CD4-positive, alpha-beta T cell treated with Interleukin-4 for 1 hour (primary cell): ENCODE measurements at places on chromosomes 11 and 22.

- DNase-seq, result no peak
Observed at GRCh38 chr11:102912482-102912830, 37.7 kb upstream of the MMP12 start.

- DNase-seq, result no peak
Observed at GRCh38 chr22:33841281-33842005, 78.8 kb downstream of the LARGE1 start.

GRCh38 chr11:72030472-72031045 lies 31.9 kb downstream of the IL18BP start:
- no peak for DNase-seq

DNA sequence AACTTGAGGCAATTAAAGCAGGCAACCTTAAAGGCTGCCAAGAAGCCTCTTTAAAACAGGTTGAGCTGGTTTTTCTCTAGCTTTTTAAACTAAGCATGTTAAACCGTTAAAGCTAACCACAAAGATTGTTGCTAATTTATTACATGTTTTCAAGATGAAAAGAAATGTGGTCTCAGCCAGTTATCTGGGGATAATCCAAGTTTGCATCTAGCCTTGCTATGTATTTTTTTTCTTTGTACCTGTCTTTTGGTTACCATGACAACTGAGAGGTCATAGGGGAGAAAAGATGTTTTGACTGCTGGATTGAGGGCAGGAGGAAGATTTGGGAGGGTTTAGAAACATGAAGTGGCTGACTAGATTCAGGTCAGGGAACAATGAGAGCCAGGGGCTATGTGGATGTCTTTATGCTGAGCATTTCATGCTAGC lies 19.2 kb upstream of the PGM2L1 start:
- peak; percentile 48 for DNase-seq

DNA sequence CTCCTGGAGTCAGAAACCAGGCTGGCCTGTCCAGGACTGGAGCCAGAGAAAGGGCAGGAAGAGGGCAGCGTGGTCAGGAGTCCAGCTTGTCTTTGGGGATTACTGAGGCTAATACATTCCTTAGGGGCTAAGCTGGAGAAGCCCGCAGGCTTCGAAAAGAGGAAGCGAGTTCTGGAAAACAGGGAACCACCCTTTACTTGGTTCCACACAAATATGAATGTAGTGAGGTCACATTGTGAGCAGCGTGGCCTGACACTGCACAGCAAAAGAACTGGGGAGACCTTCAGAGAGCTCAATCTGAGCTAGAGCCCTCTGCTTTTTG lies 132.3 kb downstream of the CEP164 start:
- DNase-seq, result peak; percentile 16

- DNase-seq, result no peak
Observed at GRCh38 chr22:49603016-49603415, 224.7 kb downstream of the BRD1 start.

DNA sequence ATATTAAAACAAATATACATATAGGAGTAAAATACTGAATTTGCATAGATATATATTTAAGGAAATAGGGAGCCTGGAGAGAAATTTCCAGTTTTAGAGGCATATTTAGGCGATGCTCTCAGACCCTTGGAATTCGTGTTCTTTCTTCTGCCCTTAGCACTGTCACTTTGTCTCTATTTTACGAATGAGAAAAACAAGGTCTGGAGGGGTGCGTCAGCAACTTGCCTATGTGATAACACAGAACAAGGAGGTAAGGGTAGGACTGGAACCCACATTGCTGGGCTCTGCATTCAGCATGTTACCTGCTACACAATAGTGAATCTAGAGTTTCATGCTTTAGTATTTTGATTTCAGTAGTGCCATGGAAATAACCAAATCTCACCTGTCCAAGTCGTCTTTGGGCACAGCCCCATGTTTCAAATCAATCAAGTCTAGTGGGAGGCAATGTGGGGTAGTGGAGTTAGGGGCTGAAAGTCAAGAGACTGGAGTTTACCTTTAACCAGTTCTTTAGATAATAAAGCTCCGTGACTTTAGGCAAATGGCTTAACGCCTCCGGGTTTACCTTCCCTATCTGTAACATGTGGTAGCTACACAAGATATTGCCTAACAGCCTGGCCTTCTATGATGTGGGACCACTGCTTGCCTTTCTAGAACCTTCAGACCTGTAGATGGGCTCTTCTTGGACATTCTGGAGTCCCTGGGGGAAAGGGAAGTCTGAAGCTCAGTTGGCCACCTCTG lies 44.8 kb upstream of the AMPD3 start:
- DNase-seq, result no peak

DNA sequence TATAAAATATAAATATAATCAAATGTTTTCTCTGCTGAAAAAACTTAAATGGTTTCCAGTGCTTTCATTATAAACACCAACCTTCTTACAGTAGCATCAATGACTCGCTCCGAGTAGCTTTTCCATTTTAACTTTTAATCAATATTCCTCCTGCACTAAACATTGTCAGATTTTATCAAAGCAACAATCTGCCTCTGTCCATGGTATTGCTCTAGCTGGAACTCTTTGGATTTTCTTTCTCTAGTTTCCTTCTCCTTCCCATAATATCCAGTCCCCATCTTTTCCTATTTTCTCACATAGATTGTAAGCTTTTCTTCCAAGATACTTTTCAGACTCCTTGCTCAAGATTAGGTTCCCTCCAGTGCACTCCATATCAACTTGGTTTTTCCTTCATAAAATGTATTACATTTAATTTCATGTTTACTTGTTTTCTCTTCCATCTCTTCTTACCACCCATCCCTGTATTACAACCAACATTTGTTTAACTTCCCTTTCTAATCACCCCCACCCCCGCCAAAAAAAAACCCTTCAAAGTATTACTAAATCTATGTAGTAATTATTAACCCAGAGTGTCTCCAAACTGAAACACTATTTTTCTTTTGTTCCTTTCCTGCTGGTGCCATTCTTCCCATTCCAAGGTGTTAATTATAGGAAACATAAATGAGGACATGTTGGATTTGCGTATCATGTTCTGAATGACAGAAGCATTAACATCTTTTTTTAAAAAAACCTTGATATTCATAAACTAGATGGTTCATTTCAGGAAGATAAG lies 716.5 kb downstream of the NELL1 start:
- DNase-seq, result no peak

DNA sequence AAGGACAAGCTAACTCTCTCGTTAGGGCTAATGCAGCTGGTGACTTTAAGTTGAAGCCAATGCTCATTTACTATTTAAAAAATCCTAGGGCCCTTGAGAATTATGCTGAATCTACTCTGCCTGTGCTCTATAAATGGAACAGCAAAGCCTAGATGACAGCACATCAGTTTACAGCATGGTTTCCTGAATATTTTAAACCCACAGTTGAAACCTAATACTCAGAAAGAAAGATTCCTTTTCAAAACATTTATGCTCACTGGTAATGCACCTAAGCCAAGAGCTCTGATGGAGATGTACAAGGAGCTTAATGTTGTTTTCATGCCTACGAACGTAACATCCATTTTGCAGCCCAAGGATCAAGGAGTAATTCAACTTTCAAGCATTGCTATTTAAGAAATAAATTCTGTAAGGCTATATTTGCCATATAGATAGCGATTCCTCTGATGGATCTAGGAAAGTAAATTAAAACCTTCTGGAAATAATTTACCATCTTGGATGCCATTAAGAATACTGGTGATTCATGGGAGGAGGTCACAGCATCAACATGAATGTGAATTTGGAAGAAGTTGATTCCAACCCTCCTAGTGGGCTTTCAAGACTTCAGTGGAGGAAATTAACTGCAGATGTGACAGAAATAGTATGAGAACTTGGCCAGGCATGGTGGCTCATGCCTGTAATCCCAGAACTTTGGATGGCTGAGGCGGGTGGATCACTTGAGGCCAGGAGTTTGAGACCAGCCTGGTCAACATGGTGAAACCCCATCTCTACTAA lies 14.5 kb downstream of the XNDC1N start:
- DNase-seq, result no peak

DNA sequence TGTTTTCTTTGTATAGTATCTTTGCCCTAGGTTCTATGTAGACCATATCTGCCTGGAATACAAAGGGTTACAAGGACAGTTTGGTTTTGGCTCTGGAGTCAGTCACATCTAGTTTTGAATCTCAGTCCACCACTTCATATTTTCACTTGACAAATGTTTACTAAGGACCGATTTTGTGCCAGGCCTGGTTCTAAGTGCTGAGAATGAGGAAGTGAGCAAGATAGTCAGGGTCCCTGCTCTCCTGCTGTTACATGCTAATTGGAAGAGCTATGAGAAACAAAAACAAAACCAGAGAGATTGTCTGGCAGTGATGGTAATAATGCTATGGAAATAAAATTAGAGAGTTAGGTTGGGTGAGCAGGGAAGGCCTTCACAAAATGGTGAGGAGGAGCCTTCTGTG lies 66.1 kb upstream of the ARHGAP20 start:
- DNase-seq, result peak; percentile 18
